ENCODE measurements at places on chromosomes 3 and 15. TPM values are rescaled to one million over a fixed set of nuclear protein-coding genes. Genes with fewer than 3 reads are reported as not detected.

DNA sequence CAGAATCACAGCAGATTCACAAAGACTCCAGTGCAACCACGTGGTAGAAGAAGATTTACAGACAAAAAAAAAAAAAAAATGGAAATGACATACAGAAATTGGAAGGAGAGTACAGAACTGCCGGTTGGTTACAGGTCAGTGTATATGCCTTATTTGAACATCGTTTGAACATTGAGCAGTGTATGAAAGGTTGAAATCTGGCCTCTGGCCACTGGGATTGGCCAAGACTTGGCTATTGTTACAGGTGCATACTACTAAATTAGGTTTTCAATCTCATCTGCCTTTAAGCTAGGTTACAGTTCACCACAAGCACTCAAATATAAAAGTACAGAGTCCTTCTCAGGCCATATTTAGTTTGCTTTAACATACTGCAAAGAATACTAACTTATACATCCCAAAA, 59.8 kb downstream of the THBS1 start:
- no peak for DNase-seq

DNA sequence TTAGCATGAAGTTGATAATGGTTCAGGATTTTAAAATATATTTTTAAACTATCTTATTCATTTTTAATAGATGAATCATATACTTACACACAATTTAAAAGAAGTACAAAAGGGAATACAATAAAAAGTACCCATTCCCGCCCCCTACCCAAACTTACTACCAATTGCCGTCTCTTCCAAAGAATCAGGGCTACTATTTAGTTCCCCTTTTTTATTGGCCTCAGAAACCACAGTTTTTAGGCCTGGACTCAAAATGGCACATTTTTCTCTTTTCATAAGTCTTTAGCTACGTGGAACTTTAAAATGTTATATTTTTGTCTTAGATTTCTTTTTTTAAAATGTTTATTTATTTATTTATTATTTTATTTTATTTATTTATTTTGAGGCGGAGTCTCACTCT, 18.0 kb downstream of the LRRK1 start:
- no peak for DNase-seq

- no peak for DNase-seq
Measured at GRCh38 chr3:4351164-4351855, 48.1 kb downstream of the SETMAR start.

Gene SPINK8
- not detected for total RNA-seq

Gene MEX3B
- total RNA-seq: 4.3 TPM

DNA sequence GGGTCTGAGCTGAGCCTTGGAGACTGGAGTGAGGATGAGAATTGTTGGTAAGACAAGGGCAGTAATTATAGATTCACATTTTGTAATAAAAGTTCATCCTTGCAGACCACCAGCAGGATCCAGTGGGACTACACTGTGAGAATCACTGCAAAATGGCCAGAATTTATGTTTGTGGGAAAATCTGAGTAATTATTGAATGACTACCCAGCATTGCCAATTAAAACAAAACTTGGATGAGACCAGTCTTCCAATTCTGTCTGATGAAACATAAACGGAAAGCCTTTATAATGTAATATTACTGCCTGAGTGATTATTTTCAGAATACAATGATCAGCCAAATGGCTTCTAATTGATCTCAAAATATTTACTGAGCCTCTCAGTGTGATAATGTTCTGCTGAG, 323.3 kb upstream of the C2CD4B start:
- DNase-seq: no peak

DNA sequence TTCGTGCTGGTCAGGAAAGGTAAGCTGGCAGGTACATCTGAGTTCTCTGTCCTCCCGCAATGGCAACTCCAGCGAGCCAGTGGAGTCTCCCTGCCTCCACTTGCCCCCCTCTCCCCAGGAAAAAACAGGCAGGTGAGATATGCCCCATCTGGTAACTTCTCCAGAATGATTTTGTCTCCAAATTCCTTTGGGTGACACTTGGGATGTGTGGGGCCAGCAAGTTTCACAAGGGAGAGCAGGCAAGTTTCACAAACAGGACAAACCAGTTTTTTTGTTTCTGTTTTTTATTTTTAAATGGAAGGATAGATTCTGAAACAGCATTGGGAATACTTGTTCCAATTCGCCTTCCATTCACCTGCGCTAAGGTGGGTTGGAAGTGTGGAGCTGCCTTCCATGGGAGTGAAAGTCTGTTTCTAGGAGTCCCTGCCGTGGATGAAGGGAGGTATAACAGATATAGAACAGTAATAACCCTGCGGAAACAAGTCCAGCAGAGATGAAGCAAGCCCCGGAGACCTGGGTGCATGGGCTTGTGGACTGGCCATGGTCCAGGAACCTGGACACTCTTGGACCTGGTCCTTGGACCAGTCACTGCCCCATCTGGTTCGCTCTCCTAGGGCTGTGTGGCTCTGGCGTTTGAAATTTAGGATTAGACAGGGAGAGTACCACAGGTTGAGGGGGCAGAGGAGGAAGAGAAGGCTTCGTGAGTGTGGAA, 22.9 kb upstream of the KIF23 start:
- DNase-seq: no peak

Gene DCLK3
- not detected for total RNA-seq

- peak; percentile 24 for DNase-seq
Measured at GRCh38 chr15:46441294-46442062, 806.6 kb downstream of the SQOR start.

- no peak for DNase-seq
Measured at GRCh38 chr3:120143676-120144075, 49.4 kb upstream of the GSK3B start.

Gene ZCWPW2
- total RNA-seq: 0.37 TPM

Gene FANCI
- total RNA-seq: 61.2 TPM

DNA sequence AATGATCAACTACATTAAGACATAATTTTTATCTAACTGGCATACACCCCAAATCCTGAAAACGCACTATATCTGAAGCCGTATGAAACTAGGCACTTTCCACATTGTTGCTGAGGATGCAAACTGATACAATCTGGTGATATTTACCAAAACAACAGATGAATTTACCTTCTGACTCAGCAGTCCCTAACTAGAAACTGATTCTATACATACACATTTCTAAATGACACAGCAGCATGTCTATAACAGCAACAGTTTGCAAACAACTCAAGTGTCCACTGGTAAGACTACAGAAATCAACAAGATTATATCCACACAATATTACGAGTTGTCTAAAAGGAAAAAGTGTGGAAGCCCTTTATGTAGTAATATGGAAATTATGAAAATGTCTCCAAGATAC, 22.9 kb downstream of the SECISBP2L start:
- no peak for DNase-seq

GRCh38 chr3:61618871-61619270, 57.5 kb downstream of the PTPRG start:
- no peak for DNase-seq

Gene C3orf20
- not detected for total RNA-seq

Gene TTLL13
- 0.06 TPM for total RNA-seq

Gene CD86
- 0.39 TPM for total RNA-seq

Gene LRRC31
- total RNA-seq: not detected

- DNase-seq: no peak
Measured at GRCh38 chr3:143585720-143586456, 262.4 kb downstream of the SLC9A9 start.

DNA sequence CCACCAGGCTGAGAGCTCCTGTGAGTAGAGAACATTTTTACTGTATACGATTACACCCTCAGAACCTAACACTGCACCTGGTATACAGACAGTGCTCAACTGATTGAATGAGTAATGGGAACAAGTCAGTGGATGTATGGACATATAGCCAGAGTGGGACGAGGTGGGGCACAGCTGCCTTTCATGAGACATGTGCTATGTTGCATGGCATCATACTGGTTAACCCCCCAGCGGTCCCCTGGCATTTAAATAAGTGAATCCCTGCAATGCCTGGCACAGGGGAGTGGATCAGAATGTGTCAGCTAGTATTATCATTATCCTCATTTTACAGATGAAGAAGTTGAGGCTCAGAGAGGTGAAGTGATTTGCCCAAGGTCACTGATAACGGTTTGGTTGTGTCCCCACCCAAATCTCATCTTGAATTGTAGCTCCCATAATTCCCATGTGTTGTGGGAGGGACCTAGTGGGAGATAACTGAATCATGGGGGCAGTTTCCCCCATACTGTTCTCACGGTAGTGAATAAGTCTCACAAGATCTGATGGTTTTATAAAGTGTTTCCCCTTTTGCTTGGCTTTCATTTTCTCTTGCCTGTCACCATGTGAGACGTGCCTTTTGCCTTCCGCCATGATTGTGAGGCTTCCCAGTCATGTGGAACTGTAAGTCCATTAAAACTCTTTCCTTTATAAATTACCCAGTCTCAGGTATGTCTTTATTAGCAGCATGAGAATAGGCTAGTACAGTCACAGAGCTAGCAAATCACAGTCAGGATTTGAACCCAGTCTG, 56.0 kb upstream of the ATP2B2 start:
- no peak for DNase-seq

Gene FGF7
- 3.6 TPM for total RNA-seq

Gene GOLGA6B
- total RNA-seq: not detected

DNA sequence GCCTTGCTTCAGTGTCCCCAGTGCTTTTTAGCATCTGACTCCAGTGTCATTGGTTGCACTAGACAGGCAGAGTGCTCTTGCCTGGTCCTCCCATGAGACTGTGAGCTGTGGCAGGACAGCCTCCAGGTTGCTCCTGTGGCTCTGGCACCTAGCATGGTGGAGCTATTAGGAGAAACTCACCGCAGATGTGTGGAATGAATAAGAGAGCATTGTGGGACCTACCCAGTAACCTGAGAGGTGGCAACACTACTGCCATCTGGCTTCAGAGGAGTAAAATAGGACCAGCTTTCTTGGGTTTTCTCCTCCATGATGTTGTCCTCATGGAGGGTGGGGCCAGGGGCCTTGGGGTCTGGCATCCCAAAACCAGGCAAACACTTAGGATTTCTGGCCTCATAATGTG, 183.6 kb downstream of the EPHB1 start:
- no peak for DNase-seq

DNA sequence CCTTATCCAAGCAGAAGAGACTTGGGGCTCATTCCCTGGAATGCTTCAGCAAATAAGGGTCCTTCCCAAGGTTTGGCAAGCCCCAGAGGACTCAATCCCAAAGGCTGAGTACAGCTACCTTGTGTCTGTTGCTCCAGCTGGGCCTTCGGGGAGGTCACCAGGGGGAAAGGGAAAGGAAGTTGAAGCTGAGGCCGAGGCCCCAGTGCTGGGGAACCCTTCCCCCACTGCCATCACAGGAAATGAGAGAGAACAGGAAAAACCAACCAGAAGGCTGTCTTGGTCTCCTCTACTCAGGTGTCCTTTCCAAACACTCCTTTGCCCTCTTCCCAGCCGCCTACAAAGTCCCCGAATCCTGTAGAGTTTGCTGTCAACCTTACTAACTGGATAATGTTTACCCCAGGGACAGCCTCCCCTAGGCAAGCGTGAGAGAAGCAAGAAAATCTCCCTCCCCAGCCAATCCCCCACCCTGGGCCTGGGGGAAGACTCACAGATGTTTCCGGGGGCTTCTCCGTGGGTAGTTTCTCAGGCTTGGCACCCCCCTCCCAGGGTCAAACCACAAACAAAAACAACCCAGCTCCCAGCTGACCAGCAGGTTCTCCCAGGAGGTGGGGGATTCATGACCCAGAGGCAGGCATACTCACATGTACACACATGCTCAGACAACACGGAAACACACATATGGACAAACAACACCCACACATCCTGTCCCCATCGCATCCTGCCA, 5.5 kb downstream of the CSRNP1 start:
- DNase-seq: peak; percentile 41

GRCh38 chr15:40960925-40961324, 7.7 kb downstream of the CHAC1 start:
- no peak for DNase-seq

GRCh38 chr3:21649519-21649918, 101.5 kb downstream of the ZNF385D start:
- DNase-seq: no peak

DNA sequence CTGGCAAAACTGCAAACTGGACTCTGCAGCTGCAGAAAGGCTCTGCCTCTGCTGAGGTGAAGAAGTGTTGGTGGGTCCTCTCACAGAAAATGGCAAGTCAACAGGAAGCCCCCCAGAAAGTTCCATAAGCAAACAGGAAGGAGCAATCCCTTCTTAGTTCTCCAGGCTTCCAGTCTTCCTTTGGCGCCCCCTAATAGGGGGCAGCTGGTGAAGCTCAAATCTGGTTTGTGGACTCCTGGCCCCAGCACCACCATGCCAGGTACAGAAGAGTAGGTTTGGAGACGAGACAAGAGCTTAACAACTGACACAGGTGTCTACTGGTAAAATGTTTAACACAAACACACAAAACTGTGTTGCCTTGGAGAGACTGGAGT, 35.5 kb downstream of the LEO1 start:
- DNase-seq: no peak

GRCh38 chr3:45538641-45538986, 55.9 kb upstream of the LIMD1 start:
- no peak for DNase-seq

- no peak for DNase-seq
Measured at GRCh38 chr15:44527241-44527640, 9.7 kb upstream of the EIF3J start.

DNA sequence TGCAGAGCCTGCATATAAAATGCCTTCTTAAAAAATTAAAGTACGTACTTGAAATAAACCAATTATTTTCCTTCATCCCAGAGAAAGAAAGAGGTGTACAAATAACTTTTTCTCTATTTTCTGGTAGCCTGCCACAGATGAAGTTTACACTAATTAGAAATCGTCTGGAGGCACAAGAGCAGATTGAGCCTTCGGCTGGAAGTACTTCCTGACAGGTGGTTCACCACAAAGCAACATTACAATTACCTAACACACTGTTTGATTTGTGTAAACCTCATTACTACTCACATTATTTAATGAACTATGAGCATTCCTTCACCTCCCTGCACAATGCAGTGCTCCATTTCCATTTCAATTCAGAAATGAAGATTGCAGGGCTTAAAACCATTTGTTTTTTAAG, 856.1 kb downstream of the SI start:
- DNase-seq: no peak

- DNase-seq: no peak
Measured at GRCh38 chr15:80779658-80780415, 667 bp downstream of the CEMIP start.

Gene CEP63
- total RNA-seq: 21.3 TPM

Gene RPL22L1
- 772 TPM for total RNA-seq

GRCh38 chr15:99671926-99672635, 61.2 kb downstream of the LYSMD4 start:
- DNase-seq: no peak

Gene GPR62
- total RNA-seq: not detected

- peak; percentile 32 for DNase-seq
Measured at GRCh38 chr3:11604139-11604892, 39.4 kb downstream of the VGLL4 start.

Gene XIRP1
- total RNA-seq: not detected

DNA sequence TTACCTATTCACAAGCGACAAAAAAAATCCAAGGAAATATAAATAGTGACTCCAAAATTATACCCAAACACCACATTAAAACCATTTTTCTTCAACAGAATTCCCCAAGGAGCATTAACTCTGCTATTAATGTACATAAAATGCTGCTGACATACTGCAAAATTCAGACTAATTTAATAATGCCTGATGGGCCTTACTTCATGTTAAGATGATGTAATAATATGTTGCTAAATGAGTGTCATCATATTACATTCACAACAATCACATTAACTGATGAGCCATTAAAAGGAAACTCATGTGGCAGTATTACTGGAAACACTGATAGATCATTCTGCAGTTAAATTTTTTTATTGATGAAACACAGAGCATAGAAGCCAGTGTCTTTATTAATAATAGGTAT, 204.9 kb upstream of the CGNL1 start:
- no peak for DNase-seq

Gene COL8A1
- 24.3 TPM for total RNA-seq

Gene CCDC39
- total RNA-seq: not detected

GRCh38 chr15:74303741-74304309, 63.6 kb downstream of the CYP11A1 start:
- no peak for DNase-seq

All from H4 (cell line).